Stimulated activated CD8-positive, alpha-beta memory T cell treated with anti-CD3 and anti-CD28 coated beads, Interleukin-15, amount 100 ng/mL, for 4 hours (primary cell): ENCODE measurements at places on chromosomes 6 and 20.

- no peak for DNase-seq
These were observed 14.6 kb upstream of the CDK5RAP1 start for GRCh38 chr20:33415948-33416347.

- no peak for DNase-seq
These were observed 236.8 kb downstream of the PACRG start for GRCh38 chr6:162964488-162965140.

GRCh38 chr6:116352515-116353471, 18.0 kb upstream of the DSE start:
- no peak for DNase-seq

- DNase-seq = peak; percentile 10
These were observed 46.6 kb downstream of the MOXD1 start for GRCh38 chr6:132354517-132355167.

- no peak for DNase-seq
These were observed 163.7 kb downstream of the CARMIL1 start for GRCh38 chr6:25442898-25443297.

- DNase-seq = no peak
These were observed 154.0 kb downstream of the JARID2 start for GRCh38 chr6:15399641-15400470.
